ENCODE measurements at places on chromosomes 3 and 15.

- DNase-seq, result no peak
Measured at GRCh38 chr15:77773903-77774302, 141.2 kb upstream of the LINGO1 start.

- DNase-seq, result no peak
Measured at GRCh38 chr15:81084716-81085115, 49.4 kb upstream of the CFAP161 start.

- DNase-seq, result no peak
Measured at GRCh38 chr3:70006089-70006488, 6.6 kb downstream of the SAMMSON start.

GRCh38 chr3:112035241-112035640 is 705 bp downstream of the TMPRSS7 start:
- no peak for DNase-seq

DNA sequence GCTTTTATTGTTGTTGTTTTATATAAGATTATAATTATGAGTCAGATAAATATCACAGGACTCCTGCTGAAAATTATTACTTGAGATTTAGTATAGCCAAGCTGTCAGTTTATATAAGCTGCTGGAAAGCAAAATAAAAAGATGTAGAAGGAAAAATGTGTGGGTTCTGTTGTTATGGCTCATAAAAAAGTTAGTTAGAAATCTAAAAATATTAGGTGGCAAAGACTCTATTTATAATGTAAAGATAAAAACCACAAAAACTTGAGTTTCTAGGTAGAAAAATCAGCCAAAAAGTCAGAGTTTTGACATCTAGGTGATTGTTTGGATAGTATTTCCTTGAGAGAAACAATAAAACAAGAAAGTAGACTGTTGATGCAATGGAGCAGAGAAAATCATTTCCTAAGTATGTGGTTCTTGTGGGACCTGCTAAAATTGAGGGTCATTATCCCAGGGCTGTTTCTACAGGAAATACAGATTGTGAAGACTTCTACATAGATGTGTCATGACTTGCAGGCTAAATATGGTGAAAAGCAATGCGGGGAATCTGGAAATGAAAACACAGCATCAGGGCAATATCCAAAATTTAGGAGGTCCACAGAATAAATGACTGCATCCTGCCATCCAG is 1109.6 kb upstream of the CADM2 start:
- DNase-seq, result no peak

DNA sequence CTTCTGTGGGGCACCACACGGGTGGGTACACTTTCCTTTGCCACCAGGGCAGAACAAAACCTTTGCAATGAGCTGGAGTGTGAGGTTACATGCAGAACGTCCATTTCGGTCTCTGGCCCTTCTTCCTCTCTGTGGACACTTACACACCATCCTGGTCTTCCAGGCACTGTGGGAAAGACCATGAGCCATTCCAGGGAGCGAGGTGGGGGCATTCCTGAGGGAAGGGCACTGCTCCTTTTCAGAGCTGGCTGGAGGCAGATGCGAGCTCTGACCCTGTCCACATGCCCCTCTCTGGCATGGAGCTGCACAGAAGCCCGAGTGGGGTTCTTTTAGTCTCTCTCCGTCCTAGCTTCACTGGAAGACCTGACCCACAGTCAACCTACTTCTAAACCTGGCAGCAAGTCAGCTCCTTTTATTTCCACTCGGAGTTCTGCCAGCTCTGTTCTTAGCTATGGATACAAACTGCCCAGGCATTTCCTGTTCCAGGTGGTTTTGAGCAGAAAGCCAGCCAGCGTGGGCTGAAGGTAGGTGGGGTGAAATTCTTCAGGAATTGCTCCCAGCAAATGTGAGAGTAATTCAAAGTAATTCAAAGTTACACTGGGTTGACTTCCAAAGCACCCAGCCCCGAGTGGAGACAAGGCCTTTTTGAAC is 281.4 kb downstream of the ADAMTS17 start:
- peak; percentile 19 for DNase-seq

DNA sequence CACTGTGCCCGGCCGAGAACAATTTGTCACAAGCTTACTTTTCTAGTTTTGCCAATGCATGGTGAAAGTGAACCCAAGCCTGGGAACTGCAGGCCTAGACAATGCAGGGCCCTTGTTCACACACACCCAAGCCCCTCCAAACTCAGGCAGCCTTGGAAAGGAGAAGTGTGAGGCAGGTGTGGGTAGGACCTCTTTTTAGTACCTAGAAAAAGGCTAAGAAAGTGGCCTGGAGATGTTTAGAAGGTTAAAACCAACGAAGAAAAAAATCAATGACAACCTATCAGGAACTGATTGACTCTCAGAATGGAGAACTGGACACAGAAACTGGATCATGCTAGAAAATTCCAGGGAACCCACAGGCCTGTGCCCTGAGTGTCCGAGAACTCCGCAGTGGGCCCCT is 18.8 kb downstream of the IDH2 start:
- no peak for DNase-seq

DNA sequence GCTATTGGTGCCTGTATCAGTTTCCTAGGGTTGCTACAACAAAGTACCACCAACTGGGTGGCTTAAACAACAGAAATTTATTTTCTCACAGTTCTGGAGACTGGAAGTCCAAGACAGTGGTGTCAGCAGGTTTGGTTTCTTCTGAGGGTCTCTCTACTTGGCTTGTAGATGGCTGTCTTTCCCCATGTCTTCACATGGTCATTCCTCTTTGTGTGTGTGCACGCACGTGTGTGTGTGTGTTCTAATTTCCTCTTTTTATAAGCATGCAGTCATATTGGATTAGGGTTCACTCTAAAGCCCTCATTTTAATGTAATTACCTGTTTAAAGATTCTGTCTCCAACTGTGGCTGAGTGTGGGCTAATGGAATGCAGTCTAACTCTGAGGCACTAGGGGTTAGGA is 182.5 kb downstream of the SPATA16 start:
- no peak for DNase-seq

DNA sequence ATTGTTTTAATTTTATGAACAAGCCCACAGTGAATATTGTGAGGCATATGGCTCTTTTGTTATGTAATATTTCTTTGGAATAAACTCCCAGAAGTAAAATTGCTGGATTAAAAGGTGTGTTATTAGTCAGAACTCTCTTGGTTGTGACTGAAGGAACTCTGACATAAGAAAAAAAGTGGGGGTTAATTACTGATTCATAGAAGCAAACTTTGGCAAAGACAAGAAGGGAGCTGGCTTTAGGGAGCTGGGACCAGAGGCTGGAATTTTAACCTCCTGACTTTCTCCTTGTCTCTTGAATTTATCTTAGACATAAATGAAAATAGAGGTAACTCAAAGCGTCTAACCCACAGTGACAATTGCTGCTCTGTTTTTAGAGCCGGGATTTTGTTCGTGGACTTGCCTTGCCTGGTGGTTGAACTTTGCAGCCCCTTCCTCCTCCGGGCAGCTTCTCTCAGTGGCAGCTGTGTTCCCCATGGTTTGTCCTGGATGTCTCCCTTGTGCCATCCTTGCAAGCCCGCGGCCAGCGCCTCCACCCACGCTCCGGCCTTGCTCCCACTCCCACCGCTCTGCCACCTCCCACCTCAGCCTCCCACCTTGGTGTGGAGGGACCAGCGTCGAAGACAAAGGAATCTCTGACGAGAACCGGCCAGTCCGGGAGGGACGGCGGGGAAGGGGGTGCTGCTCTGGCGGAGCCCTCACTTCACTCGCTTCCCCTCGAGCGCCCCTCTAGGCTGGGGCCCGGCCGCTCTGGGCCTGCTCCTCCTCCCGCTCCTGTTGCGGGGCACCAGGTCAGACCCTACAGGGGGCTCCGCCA is 28.0 kb downstream of the ARHGAP31 start:
- DNase-seq, result no peak

DNA sequence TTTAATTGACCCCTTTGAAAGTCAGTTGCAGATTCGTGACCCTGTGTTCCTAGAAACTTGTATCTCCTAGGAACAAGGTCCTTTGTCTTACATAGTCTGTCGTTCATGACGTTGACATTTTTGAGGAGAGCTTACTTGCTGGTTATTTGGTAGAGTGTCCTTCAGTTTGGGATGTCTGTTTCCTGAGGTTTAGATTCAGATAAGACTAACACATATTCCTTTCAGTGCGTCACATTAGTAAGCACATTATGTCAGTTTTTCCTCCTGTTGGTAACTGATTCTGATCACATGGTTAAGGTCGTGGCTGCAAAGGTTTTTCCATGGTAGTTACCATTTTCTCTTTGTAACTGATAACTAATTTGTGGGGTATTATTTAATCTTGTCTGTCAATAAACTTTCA is 80.8 kb downstream of the PCCB start:
- no peak for DNase-seq

DNA sequence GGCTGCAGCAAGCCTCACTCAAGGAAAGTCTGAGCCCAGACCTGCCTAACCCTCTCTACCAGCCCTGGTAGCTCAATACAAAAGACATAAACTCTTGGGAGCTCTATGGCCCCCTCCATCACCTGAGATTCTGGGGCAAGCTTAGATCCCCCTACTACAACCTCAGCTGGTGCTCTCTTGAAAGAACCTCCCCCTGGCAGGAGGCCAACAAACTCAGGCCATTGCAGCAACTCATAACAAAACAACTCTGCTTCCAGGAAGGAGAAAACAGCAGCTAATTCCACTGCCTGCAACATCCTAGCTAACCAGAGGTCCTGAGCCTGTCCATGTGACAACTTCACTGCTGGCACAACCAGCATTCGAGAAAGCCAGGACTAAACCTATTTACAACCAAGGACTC is 169.2 kb downstream of the ROBO1 start:
- no peak for DNase-seq

DNA sequence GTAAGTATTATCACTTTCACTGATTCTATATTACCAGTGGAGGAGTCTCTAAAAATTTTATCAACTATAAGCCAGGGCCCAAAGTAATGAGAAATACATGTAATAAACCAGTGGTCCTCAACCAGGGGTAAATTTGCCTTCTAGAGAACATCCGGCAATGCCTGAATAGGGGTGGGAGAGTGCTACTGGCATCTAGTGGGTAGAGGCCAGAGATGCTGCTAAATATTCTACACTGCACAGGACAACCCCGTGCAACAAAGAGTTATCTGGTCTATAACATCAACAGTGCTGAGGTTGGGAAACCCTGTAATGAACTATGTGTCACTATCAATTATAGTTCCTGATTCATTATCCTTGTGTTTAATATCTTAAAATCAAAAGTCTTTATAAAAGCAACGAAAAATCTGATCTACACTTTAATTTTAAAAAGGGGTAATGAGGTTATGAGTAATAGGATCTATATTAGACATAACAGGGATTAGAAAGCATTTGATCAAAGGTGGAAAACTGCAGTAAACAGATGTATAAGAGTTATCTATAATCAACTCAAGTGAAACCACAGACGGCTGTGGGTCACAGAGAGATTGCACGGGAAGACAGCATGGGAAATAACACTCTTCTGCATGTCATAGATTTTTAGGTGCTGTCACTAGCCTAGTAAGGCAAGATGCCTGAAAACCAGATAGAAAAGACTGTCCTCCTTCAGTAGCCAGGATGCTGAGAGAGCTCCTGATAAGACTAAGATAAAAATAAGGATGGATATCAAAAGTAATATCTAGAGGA is 2.0 kb downstream of the LYSMD2 start:
- no peak for DNase-seq

DNA sequence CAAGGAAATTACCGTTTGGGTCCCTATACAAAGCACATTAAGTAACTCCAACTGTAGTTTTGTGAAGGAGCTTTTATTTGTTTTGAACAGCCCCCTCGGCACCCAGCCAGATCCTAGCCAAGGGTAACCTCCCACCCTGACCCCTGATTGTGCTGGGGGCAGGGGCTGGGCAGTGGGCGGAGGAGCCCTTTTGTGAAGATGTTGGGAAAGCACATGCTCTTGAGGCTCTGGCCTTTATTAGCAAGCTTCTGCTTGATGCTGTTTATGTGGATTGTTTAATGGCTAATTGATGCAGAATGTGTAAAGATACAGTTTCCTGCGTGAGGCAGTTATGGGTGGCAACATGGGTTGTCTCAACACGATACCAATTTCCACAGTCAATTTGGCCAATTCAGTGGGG is 136.5 kb downstream of the MAP2K5 start:
- no peak for DNase-seq

DNA sequence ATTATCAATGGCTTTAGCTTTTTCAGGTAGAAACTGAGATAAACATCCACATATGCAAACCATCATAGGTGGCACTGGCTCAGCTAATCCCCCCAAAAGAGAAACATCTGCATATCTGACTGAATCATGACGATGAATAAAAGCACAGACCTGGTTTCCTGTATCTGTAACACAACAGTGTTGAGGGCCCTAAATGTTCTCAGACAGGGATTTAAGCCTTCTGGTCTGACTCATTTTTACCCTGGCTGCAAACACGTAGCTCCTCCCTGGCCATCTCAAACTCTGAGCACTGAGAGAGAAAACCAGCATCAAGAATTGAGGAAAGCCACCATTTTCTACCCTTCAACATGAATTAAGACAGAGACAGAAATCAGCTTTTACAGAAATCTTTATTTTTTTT is 35.2 kb downstream of the GLB1 start:
- DNase-seq, result no peak

GRCh38 chr3:55947406-55947805 is 460.3 kb upstream of the WNT5A start:
- DNase-seq, result no peak

DNA sequence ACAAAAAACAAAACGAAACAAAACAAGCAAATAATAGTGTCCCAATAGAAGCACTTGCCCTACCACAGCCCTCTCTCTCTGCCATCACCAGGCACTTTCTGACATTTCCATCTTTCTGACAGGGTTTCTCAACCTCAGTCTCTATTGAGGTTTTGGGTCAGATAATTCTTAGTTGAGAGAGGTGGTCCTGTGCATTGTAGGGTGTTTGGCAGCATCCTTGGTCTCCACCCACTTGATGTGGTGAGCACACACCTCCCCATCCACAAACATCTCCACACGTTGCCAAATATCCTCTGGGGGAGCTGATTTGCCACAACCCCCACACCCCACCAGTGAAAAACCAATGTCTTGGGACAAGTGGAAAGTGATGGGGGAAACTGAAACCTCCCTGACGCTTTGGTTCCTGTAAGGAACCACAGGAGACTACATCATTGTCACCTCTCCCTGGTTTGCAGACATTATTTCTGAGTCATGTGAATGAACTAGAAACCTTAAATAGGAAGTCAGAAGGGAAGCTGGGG is 733.7 kb upstream of the CFAP20DC start:
- no peak for DNase-seq

GRCh38 chr3:14240366-14240765 is 61.7 kb downstream of the LSM3 start:
- no peak for DNase-seq

DNA sequence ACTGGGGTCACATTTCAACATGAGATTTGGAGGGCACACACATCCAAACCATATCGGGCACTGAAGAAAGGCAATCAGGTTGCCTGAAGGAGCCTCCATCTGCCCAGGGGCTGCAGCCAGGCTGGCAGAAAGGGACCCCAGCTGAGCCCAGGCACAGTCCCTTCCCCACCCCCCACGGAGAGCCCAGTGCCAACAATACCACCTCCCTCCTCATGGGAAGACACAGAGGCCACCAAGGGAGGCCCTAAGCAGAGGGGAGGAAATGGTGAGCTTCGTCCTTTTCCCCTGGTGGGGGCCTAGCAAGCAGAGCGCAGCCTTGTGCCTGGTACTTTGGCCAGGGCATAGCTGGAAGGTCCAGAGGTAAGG is 3.0 kb upstream of the STRA6 start:
- no peak for DNase-seq
